ENCODE measurements at places on chromosomes 2 and 18.
A peak's percentile ranks its signal among the peaks of the same experiment; 100 is the strongest.

DNA sequence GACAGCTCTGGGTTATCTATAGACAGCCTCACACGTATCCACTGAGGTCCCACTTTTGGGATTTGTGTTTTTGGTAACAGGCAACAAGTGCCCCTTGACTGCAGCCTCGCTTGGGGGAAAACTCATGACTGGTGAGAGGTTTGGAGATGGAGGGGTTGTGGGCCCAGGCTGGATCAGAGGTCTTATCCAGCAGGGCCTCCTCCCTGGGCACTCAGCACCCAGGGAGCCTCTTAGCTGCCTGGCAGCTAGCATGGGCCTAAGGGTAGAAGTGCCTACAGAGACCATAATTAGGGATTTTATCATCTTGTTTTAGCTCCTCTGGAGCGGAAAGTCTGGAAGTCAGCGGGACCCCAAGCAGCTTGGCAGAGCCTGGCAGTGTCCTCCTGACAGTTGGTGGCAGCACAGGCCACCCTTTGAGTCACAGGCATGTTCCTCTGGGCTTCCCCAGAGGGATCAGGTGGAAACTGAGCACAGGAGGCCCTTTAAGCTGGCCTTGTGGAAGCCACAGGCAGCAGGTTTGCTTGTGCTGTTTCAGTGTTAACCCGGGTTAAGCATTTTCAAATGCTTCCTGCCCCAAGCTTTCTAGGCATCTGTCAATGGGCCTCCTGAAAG, 143.1 kb downstream of the KCTD1 start:
- peak; percentile 70 for DNase-seq

DNA sequence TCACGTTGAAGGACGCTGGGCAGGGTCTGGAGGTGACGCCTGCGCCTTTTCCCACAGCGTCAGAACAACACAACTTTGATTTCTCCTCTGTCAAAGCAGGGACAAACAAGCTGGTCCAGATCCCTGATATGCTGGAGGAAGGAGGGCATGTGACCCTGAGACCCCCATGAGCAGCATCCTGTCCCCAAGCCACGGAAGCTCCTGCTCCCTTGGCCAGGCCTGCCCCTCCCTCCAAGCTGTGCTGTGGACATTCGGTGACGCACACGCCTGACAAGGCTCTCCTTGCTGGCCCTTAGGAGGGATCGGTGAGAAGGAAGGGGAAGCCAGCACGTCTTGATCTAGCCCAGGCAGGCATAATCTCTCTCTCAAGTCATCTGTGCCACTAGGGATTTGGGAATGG, 11.3 kb downstream of the MLPH start:
- no peak for DNase-seq

GRCh38 chr2:192010073-192010472, 163.2 kb upstream of the CAVIN2 start:
- no peak for DNase-seq

DNA sequence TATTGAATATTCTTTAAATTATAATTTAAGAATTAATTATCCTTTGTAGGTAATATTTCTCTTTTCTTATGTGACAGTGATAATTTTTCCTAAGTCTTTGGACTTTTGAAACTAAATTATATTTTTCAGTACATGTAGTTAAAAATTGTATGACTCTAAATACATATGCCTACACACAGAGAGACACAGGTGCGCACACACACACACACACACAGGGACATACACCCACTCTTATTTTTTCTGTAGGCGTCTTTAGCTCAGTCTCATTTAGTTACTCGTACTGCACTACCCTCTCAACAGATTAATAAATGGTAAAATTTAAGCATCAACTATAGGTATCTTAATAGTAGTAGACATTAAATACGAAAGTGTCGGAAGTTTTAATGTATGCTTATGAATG, 56.1 kb downstream of the ZNF236 start:
- DNase-seq: no peak

DNA sequence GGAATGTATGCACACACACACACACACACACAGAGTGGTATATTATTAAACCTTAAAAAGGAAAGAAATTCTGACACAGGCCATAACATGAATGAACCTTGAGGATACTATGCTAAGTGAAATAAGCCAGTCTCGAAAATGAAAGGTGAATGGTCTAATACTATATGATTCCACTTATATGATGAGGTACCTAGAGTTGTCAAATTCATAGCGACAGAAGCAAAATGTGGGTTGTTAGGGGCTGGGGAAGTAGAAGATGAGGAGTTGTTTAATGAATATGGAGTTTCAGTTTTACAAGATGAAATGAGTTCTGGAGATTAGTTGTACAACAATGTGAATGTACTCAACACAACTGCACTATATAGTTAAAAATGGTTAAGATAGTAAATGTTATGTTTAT, 118.1 kb downstream of the ABCA12 start:
- no peak for DNase-seq

DNA sequence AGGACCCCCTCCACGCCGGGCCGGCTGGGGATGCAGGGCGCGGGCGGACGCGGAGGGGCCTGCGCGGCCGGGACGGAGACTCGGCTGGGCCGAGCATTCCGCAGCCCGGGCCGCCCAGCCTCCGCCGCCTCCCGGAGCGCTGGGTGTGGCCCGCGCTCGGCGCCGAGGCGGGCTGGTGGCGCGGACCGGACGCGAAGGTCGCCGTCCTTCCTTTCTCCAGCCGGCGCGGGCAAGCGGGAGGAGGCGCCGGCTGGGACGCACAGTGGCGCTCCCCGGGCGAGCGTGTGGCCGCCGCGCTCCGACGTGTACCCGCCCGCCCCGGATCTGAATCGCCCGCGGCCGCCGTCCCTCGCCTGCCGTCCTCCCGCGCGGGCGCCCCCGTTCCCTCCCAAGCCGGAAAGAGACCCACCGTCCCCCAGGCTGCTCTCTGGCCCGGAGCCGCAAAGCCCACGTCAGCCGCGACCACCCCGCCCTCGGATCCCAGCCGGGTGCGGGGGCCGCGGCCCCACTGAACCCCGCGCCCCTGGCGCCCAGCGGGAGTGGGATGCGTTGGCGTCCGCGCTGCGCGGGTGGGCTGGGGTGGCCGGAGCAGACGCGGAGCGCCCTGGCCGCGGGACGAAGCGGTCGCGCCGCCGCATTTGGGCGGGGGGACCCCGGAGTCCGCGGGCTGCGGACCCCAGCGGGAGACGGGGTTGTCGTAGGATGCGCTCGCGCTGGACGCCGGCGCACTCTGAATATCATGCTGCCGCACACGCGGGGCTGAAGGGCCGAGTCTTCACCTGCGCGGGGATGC, 634 bp downstream of the SPATS2L start:
- no peak for DNase-seq

DNA sequence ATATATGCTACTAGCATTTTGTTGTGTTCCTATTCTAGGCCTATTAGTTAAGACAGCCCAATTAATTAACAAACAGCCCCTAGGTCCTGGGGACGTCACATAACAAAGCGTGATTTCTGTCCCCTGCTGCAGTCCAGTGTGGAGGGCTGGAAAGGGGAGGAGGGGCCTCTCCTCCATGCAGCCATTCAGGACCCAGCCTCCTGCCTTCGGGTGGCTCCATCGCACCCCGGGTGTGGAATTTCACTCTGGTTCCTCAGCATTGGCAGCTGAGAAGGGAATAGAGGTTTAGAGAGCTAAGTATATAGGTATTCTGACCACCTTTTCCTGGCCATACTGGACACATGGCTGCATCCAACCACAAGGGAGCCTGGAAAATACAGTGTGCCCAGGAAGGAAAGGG, 42.4 kb downstream of the MC2R start:
- DNase-seq: no peak

All from GM13977 (cell line).